NAMALWA (cell line): ENCODE measurements at places on chromosomes 16 and 17.
A peak's percentile ranks its signal among the peaks of the same experiment; 100 is the strongest.

DNA sequence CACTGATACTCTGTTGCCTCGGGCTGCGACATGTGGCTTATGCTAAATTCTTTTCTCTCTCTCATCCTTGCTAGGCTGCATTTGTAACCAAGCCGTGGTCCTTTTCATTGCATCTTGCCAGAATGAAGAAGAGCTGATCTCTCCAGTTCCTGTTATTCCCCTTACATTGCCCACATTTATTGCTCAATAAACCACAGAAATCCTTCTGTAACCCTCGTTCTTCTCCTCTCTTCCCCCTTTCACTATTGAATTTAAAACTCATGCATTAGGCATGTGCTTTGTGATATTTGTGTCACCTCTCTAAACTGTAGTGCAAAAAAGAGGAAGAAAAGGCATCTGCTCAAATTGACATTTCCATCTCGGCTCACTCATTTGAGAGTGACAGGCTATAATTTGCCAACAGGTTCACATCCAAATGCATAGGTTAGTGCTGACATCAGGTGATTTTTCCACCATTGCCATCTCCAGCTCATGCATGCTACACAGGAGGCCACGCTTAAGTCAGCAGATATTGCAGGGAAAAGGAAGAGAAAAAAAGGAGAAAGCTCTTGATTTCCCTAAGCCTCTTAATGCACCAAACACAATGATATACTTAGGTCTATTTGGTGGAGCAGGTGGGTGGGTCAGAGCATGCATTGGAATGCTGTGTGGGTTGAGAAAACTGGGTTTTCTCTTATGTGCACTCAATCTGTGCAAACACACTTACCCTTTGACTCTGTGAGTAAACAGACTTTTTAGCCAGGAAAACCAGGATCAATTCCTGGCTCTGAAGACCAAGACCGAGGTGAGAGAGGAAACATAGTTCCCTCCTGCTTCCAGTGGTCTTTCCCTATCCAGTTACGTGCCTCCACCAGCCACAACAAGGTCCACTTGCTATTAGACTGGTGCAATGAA lies 642.7 kb downstream of the HS3ST4 start:
- DNase-seq, result no peak

DNA sequence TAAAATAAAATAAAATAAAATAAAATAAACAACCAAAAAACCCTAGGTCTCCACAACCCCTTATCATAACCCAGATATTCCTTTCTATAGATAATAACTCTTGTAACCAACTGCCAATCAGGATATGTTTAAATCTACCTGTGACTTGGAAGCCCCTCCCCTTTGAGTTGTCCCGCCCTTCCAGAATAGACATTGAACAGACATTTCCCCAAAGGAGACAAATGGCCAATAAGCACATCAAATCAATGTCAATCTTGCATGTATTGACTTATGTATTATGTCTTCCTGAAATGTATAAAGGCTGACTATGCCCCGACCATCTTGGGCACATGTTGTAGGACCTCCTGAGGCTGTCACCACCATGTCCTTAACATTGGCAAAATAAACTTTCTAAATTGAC lies 1.5 kb upstream of the MAPK7 start:
- DNase-seq, result peak; percentile 27

DNA sequence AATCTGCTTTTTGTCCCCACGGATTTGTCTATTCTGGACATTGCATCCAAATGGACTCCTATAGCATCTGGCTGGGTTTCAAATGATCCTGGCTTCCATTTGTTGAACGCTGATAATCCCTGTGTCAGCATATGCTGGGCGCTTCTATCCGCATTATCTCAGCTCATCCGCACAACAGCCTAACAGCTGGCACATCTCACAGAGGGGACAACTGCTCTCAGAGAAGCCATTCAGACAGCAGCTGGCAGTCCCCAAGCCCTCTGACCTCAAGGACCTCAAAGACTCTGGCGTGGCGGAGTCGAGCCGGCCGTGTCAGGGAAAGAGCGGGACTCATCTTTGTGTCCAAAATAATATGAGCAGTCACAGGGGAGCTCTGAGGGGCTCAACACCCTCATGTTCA lies 82.3 kb downstream of the NT5M start:
- no peak for DNase-seq

GRCh38 chr16:67430504-67430976 lies 381 bp upstream of the HSD11B2 start:
- DNase-seq, result no peak

DNA sequence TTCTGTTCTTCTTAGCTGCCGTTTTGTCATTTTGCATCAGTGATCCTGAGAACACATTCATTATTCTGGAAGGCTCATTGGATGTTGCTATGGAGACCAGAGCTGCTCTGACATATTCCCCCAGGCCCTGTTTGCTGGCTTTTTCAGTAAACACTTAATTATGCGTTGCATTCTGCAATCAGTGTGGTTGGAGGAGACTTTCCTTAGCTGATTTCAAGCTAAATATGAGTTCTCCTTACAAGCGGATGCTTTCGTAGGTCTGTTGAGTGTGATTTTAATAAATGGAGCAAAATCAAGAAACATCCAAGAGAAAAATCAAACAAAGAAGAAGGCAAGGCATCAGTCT lies 38.2 kb upstream of the NUDT7 start:
- no peak for DNase-seq

- DNase-seq, result no peak
Measured at GRCh38 chr17:57135026-57135788, 50.2 kb downstream of the AKAP1 start.

DNA sequence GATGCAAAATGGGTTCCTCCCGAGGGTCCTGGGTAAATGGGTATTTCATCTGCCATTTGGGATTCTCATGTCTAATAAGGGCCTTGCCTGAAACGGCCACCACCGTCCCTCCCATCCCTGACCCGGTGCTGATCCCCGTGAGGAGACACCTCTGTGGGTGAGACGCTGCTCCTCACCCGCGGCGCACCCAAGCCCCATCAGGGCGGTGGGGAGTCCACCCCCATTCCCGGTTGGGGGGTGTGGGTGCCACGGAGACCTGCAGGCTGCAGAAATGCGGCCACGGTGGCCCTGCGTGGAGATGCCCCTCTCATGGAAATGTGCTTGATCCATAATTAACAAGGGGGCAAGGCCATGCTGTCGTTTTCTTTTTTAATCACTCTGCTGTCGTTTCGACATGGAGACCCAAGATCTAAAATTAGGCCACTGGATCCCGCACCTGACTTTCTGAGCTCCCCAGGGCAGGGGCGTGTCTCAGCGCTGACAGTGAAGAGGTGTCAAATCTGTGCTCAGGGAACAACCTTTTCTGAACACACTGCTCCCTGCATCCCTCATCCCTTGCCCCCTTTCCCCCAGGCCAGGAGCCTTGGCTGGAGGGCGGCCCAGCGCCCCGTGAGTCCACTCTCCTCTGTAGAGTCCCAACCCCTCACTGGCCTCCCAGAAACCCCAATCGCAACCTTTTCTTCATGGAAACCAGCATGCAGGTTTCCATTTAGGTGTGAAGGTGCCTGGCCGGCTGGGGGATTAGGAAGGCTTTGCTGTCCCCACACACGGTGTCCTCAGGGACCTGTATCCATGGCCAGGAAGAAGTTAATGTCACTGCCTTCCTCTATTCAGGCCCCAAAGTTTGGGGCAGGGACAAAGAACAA lies 38.9 kb downstream of the PEMT start:
- no peak for DNase-seq

GRCh38 chr17:9004132-9004960 lies 17.0 kb upstream of the NTN1 start:
- no peak for DNase-seq

DNA sequence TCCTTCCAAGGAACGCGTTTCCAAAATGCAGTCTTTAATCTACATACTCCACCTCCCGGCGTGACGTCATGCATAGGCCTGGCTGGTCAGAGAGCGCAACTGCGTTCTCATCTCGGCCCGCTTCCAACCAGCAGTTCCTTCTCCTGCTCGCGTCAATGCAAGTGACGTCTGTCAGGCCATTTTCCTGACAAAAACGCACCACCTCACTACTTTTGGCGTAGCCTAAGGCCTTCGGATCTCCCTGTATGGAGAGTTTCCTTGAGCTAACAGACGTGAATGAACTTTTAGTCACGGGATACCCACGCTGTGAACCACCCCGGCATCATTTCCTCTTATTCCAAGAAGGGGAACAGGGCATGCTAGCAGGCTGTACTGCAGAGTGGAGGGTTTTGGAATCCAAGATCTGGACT lies 25.0 kb downstream of the TEX14 start:
- DNase-seq, result no peak

DNA sequence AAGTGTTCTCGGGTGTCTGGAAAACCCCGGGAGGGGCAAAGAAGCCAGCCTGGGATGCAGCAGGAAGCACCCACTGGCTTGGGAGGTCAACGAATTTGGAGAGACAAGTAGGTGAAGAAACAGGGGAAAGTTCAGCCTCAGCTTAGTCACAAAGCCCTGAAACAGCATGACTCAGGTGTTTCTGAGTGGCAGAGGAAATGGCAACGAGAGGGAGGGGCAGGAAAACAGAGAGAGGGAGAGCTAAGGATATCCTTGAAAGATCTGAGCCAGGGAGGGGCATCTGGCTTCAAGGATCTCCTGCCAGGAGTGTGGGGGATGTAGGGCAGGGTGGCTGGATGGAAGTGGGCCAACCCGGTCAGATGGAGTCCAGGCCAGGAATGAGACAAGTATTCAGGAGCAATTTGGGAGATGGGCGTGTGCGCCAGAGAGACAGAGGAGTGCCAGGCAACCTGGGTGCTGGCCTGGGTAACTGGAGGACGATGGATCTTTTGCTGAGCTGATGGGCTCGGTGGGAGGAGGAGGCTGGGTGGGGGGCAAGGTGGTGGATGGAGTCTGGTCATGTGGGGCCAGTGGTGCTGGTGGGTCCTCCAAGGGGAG lies 27.2 kb downstream of the ABCC3 start:
- no peak for DNase-seq

DNA sequence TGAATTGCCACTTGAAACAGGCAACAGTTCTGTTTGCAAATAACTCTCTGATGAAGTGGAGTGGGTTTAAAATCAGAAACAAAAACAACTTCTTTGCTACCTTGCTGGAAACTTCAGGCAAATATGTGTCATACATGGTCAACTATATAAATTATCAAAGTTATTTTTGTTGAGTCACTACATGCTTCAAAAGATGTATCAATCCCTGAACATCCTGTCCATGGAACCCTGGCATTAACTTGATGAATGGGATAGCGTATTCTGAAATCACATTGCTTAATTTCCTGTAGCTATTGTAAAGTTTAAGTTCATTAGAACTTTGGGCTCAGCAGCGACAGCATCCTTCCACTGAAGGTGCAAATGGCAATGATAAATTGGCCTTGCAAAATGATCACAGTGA lies 213.6 kb upstream of the MAF start:
- no peak for DNase-seq

DNA sequence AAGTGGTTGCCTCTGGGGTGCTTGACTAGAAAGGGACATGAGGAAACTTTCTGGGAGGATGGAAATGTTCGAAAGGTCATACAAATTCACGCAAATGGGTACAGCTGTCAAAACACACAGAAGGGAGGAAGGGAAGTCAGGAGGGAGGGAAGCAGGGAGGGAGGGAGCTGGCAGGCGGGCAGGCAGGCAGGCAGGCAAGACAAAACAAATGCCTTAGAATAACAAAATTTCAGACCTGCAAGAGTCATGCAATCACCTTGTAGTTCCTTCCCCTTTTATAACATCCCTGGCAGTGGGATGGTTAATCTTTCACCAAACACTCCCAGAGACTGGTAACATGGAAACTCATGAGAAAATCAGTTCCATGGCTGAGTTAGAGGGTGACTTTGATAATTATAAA lies 189.2 kb downstream of the STX8 start:
- DNase-seq, result no peak

- DNase-seq, result no peak
Measured at GRCh38 chr17:35934760-35935159, 4.2 kb upstream of the RDM1 start.
